ENCODE measurements at places on chromosomes 3 and 15.

- DNase-seq, result no peak
Measured at GRCh38 chr15:91338766-91339165, 238.7 kb downstream of the SV2B start.

DNA sequence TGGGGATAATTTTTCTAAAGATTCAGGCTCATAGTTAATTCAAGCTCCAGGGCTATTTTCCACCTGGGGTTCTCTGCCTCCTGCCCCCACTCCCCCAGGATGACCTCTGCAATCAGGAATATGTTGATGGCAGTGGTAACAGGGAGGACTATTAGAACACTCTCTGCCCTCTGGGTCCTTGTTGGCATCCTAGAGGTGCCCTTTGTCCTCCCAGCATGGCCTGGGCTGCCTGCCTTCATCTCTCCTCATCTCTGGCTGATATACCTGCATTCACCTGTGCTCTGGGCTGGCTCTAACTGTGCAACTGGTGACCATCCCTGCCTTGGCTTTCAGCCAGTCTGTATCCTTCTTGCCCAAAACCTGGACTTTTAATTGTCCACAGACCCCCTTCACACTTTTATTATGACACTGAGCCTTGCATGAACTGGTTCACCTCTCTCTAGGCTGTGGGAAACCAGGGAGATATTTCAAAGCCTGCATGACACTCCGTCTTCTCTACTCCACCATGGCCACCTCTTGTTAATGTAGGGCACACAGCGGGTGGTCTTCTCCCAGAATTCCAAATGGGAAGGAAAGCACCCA, 199.8 kb downstream of the THSD4 start:
- no peak for DNase-seq

DNA sequence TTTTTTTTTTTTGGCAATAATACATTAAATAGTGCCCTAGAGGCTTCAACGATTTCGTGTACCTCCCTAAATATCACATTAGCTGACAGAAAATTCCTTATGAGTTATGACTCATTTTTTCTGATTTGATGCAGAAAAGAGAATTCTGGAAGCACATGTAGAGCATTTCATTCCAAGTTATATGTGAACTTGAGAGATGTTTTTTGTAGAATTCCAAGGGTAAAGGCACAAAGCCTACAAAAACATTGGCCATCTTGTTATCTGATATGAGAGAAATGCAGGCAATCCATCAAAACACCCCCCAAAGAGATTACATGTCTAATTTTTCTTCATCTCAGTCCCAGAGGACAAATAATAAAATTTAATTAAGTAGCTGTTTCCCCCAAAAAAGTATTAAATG, 6.7 kb upstream of the PFN2 start:
- no peak for DNase-seq

DNA sequence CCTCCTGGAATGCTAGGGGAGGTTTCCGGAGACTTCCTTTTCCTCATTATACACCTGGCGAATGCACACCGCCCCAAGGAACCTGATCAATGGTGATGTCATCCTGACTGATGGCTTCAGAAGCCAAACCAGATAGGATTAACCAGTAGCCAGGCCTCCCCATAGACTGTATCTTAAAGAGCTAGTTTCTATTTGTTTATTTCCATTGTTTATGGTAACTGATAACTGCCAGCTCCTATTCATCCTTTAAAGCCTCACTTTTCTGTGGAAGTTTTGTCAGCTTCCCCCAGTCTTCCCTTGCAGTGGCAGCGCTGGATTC, at the start of gene MKRN2OS:
MKRN2OS (minus strand) TSS at position 27 of the 319 bp plus-strand sequence. CDS start 35 bp downstream, outside the sequence.
- DNase-seq, result no peak

DNA sequence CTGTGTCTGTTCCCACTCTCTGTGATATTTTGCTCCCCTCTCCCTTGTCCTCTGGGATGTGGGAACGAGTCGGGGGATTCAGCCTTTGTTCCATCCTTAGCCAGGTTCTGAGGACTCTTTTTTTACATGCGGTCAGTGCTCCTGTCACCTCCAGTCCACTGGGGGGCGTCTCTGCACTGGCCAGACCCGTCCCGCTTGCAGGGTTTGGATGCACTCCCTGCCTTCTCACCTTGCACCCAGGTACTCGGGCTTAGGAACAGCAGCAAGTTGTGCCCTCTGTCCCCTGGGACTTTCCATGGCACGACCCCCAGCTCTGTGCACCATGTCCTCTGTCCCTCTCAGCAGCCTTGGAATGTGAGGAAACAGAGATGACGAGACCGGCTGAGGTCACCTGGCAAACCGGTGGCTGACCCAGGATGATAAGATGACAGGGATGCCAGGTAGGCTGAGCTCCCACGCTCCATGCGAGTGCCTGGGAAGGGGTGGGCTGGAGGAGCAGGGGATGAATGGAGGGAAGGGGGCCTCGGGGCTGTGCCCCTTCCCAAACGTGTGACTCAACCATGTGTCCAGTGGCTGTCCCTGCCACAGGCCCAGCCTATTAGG, 27.3 kb upstream of the FGD5 start:
- peak; percentile 41 for DNase-seq

DNA sequence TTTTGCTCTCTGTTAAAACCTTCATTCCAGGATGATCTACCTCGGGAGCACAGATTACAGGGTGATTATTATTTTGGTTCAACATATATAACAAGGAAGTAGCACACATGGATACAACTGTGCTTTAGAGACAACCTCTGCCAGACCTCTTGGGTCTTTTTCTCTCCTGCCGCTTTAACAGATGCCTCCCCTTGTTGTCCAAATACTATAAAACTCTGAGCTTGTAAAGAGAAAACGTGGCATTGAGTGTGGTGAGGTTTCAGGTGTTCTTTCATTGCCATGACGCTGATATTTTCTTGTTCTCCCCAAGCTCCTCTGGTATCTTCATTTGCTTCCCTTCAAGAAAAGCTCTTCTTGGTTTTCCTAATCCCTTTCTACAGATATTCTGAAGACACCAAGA, 29.0 kb downstream of the BCL2L10 start:
- no peak for DNase-seq

GRCh38 chr3:130488288-130488687, 28.7 kb upstream of the COL6A6 start:
- DNase-seq, result no peak

Measured in activated naive CD4-positive, alpha-beta T cell treated with anti-CD3 and anti-CD28 coated beads, Interleukin-2, amount 50 U/mL, for 16 hours (primary cell).